ENCODE measurements at places on chromosomes 7 and 10.

GRCh38 chr7:147909431-147910148, 681.0 kb upstream of the C7orf33 start:
- no peak for DNase-seq

GRCh38 chr10:89346405-89347254, 18.8 kb downstream of the IFIT3 start:
- DNase-seq, result no peak

- DNase-seq, result no peak
Measured at GRCh38 chr7:16738011-16738688, 15.4 kb upstream of the TSPAN13 start.

GRCh38 chr10:63229161-63229560, 96.0 kb downstream of the NRBF2 start:
- no peak for DNase-seq

DNA sequence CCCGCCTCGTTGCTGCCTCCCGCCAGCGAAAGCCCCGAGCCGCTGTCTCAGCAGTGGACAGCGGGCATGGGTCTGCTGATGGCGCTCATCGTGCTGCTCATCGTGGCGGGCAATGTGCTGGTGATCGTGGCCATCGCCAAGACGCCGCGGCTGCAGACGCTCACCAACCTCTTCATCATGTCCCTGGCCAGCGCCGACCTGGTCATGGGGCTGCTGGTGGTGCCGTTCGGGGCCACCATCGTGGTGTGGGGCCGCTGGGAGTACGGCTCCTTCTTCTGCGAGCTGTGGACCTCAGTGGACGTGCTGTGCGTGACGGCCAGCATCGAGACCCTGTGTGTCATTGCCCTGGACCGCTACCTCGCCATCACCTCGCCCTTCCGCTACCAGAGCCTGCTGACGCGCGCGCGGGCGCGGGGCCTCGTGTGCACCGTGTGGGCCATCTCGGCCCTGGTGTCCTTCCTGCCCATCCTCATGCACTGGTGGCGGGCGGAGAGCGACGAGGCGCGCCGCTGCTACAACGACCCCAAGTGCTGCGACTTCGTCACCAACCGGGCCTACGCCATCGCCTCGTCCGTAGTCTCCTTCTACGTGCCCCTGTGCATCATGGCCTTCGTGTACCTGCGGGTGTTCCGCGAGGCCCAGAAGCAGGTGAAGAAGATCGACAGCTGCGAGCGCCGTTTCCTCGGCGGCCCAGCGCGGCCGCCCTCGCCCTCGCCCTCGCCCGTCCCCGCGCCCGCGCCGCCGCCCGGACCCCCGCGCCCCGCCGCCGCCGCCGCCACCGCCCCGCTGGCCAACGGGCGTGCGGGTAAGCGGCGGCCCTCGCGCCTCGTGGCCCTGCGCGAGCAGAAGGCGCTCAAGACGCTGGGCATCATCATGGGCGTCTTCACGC, 825 bp downstream of the ADRB1 start:
- DNase-seq, result no peak

DNA sequence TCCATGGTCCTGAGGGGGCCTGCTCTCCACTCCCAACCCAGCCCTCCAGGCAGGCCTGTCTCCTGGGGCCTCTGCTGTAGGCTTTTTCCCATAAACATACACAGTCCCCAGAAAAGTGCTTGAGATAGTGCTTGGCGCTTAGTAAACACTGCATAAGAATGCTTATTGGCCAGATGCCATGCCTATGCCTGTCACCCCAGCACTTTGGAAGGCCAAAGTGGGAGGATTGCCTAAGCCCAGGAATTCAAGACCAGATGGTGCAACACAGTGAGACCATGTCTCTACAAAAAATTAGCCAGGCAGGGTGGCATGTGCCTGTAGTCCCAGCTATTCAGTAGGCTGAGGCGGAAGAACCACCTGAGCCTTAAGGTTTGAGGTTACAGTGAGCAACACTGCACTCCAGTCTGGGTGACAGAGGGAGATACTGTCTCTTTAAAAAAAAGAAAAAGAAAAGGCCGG, 24.6 kb upstream of the ASL start:
- DNase-seq, result no peak

GRCh38 chr10:60114765-60115586, 208.6 kb upstream of the CCDC6 start:
- DNase-seq, result no peak

DNA sequence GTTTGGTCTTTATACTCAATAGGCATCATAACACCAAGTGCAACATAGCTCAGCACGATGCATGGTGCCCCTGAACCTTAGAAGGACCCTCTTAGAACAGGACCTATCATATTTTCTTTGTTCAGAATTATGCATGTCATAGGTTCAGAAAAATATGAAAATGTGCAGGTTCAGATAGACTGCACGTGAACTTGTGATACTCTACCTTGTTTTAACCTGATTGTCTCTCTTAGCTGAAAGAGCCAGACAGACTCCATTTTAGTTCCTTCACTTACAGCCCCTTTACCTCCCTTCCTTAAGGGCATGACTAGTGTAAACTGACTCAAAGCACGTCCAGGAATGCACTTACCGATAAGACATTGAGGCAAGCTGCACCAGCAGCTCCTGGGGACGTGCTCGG, 35.1 kb downstream of the MYOF start:
- no peak for DNase-seq

- DNase-seq, result no peak
Measured at GRCh38 chr10:119782981-119783664, 57.3 kb downstream of the INPP5F start.

GRCh38 chr7:136039577-136040345, 62.6 kb upstream of the MTPN start:
- no peak for DNase-seq

GRCh38 chr7:127873715-127874636, 157.3 kb downstream of the LRRC4 start:
- DNase-seq, result no peak

- no peak for DNase-seq
Measured at GRCh38 chr7:72404743-72405142, 7.4 kb downstream of the CALN1 start.

DNA sequence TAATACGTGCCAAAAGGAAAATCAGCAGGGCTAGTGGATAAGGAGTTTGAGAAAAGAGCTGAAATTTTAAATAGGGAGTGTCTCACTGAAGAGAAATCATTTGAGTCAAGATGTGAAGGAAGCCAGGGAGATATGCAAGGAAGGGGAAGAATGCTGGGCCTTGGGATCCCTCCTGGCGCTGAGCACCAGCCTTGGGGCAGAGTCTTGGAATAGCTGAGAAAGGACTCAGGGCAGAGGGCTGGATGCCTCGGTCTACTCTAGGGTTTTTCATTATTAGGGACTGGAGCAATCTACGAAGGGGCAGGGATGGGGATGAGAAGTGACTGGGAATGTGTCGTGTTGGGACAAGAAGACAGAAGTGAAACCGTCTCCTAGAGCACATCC, 484 bp downstream of the ZWINT start:
- DNase-seq, result no peak

DNA sequence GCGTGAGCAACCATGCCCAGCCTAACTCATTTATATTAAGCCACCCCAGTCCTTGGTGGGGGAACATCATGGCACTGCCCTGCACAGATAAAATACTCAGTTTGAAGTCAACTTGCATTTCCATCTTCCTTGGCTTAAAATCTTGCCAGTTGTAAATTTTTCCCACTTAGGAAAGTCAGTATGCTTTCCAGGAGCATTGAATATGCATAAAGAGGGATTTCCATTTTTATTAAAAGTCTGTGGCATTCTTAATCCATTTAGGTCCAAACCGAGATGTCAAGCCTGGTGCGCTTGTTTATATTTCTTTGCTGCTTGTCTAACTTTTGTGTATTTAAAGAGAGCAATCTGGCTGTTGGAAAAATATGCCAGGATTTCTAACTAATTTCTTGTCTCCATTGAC, 26.1 kb downstream of the MAP3K8 start:
- no peak for DNase-seq

DNA sequence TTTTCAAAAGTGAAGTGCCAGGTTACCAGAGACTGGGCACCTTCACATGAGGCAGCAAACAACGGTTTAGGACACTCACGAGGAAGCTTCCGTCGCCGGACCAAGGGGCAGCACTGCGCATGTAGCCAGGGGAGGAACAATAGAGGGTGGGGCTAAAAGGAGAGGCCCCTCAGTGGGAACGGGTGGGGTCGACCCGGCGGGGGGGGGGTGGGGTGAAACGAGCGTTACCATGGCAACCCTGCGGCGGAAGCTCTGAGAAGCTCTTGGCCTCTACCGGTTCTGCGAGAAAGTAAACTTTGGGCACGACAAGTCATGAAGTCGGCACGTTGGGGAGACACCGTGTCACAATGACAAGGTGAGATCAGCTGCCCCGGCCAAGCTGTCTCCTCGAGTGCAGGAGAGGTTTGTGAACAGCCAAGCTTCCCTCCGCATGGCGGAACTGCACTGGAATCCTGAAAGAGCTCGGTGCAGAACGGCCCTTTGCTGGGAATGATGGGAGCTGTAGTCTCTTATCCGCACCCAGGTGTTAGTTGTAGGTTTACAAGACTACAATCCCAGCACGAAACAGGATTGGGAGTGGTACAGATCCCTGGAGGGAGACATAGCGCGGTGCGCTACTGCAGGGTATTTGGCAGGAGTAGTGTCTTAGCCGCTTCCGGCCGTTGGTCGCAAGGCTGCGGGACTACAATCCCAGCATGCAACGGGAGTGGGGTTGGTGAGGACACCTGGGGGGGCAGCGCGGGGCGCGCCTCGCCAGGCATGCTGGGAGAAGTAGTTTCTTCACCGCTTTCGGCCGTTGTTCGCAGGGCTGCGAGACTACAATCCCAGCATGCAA, 72.8 kb upstream of the ZNF722 start:
- no peak for DNase-seq
